ENCODE measurements at places on chromosomes 2 and 18.

DNA sequence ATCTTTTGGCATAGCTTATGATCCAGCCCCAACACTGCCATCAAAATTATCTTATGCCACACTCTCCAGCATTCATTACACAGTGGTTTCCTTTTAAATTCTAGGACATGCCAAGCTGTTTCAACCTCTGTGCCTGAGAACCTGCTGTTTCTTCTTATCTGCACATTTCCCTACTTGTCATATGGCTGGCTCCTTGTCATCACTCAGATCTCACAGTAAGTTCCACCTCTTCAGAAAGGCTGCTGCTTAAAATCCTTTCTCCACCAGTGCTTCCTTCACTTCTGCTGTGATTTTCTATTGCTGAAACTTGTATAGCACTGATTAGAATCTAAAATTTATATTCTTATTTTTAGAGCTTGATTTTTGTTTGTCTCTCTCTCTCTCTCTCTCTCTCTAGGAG is 43.4 kb downstream of the MC4R start:
- no peak for DNase-seq

- DNase-seq: no peak
Observed at GRCh38 chr2:195513119-195513518, 143.9 kb upstream of the SLC39A10 start.

DNA sequence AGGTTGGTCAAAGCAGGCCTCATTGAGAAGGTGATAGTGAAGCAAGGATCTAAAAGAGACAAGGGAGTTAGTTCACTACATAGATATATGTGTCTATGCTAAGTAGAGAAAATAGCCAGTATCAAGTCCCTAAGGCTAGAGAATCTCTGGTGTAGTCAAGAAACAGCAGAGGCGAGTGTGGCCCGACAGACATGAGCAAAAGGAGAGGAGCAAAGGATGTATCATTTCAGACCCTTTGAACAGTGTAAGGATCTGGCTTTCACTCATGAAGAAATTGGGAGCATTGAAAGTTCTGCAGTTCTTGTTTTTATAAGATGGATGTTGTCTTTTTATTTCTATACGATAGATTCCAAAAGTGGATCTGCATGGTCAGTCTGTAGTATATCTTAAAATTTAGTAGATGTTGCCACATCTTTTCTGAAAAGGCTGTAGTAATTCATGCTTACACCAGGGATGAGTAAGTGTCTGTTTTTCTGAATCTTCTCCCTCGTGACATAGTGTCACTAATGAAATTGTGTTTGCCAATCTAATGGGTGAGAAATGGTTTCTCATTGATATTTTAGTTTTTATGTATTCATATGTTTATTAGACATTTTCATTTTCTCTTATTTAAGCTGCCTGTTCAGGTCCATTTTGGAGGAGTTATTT is 18.8 kb downstream of the SP100 start:
- DNase-seq: no peak

DNA sequence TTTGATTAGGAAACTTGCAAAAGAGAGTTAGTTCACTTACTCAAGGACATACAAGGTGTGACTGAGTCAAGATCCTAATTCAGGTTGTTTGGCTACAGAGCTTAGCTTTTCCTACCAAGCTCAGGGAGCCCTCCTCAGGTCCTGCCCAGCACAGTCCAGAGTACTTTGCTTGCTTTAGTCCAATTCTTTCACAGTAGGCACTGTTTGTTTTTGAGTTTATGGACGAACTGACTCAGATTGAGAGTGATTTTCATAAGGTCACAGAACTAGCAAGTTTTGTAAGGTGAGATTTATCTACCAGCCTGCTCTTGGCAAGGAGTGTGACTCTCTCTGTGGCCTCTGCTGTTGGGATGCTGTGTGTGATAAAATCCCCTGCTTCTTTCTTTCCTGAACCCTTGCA is 310.5 kb downstream of the PTPRM start:
- DNase-seq: no peak

DNA sequence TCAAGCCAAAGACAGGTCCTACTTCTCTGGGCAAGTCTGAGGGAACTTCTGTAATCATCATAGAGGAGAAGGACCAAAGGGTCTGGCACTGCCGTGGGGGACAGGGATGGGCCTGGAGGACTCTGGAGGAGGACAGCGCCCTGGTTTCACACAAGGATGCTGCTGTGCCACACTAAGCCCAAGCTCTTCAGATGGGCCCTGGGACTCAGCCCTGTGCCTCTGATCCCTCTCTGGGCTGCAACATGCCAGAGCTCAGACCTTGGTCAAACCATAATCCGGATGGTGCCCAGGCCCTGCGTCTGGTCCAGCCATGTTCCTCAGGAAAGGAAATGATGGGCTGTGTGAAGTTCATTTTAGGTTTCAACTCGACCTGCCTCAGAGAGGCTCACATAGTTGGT is 222.0 kb upstream of the COPS8 start:
- no peak for DNase-seq

DNA sequence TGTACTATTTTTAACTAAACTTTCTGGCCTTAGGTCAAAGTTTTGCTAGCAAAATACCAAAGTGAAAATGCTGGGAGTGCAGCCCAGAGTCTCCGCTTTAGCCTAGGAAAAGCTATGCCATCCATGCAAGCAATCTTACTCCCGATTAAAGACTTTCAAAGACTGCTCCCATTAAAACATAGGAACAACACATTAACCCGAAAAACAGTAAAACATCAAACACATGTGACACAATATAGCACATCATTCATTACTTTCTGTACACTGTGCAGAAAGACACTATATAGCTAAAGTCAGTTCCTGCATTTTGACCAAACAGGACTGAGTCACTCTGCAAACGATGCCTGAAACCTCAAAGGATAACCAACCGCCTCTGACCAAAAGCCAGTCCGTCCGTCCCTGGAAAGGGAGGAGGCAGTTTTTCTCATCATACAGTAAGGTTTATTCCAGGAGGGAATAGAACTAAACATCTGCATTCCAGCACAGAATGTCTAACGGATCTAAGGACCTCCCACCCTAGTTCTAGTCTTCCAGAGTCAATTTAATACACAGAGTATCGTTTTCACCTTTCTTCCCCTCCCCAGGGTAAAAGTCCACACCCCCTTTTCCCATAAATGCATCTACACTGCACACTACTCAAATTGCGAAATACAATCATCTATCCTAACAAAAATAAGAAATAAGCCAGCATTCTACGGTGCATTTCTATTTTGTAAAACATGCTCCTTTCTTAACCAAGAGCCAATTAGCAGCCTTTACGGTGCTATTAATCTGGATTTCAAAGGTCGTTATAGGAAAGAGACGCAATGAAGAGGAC is 1.7 kb downstream of the ROCK2 start:
- DNase-seq: no peak

- no peak for DNase-seq
Observed at GRCh38 chr18:22332590-22332989, 85.1 kb downstream of the CTAGE1 start.

GRCh38 chr2:125169764-125170146 is 1144.7 kb downstream of the CNTNAP5 start:
- no peak for DNase-seq
